Stimulated activated CD4-positive, alpha-beta T cell treated with anti-CD3 and anti-CD28 coated beads, Interleukin-4, amount 100 ng/mL, for 24 hours (primary cell): ENCODE measurements at places on chromosomes 4 and X.

GRCh38 chrX:153469811-153470410 is 465 bp downstream of the HAUS7 start:
- DNase-seq, result peak; percentile 38

DNA sequence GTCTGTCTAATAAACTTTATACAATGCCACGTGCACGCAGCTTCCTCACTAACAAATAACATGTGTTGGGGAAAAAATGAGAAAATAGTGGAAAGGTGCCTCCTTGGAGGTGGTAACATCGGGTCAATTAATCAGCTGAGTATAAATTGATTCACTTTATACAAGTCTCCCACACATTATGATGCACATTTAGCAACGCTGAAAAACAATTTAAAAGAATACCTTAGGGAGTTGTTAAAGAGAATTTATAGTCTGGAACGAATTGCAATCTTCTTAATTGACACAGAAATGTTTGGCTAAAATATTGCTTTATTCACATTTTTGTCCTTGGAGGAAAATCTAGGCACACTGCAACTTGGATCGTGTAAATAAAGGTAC is 84.2 kb downstream of the HPRT1 start:
- no peak for DNase-seq

DNA sequence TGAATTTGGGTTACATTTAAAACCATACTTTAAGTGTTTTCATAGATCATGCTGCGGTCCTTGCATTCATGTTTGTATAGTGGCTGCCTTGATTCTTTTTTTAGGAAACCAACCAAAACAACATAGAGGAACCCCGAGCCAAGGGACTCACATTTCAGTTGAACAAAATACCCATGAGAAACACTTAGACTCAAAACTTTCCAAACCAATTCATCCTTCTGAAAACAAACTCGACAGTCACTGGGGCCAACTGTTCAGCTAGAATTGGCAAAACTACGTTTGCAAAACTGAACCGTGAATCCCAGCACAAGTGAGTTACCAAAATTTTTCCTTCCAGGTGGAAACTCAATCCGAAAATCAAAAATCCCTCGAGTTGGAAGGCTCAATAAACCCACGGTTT is 1.4 kb downstream of the ADGRA3 start:
- no peak for DNase-seq

DNA sequence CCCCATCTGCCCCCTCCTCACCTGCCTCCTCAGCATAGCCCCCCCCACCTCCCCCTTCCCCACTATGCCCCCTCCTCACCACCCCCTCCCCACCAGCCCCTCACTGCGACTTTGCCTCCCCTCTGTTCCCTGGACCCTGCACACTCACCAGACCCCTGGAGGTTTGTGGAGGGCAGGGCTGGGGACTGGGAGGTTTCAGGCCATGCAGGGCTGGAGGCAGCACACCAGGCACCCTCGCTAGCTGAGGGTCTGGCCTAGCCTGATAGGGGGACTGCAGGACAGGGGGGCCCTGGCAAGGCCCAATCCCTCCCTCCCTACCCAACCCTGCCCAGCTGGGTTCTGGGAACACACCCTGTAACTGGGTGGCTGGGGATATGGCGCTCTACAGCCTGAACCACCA is 28.0 kb downstream of the TACC3 start:
- DNase-seq, result no peak

DNA sequence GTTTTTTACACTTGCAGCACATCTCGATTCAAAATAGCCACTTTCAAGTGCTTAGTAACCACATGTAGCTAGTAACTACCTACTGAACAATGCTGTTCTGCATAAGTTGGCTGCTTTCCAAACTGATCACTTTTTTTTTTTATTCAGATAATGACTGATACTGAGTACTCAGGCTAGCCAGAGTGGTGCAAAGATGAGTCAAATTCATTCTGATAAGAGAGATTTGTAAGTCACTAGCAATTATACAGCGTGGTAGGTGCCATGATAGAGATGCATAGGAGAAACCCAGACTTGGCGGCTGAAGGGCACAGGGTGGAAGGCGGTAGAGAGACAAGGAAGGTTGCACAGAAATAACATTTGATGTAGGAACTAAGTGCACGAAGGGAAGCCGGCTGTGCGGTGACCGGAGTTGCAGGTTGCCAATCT is 357 bp upstream of the IGBP1 start:
- DNase-seq, result no peak

DNA sequence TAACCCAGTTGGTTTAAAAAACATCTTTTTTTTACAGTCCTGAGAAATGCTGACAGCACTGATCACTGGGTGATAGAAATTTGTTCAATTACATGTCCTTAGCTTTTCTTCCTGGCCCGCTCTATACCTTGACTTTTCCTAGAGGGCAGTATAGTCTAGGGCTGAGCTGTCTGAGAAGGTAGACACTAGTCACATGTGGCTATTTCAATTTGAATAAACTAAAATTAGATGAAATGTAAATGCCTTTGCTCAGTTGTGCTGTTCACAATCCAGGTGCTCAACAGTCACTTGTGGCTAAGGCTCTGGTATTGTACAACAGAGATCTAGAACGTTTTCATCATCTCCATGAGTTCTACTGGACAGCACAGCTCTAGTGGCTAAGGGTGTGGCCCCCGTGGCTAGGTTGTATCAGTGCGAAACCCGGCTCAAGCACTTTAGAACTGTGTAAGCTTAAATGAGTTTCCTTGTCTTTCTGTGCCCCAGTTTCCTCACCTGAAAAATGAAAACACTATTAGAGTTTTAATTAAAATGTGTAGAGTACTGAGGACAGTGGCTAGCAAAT is 111.6 kb upstream of the WDR17 start:
- no peak for DNase-seq

- DNase-seq, result no peak
Measured at GRCh38 chr4:181507938-181508337, 735.3 kb upstream of the TENM3 start.

DNA sequence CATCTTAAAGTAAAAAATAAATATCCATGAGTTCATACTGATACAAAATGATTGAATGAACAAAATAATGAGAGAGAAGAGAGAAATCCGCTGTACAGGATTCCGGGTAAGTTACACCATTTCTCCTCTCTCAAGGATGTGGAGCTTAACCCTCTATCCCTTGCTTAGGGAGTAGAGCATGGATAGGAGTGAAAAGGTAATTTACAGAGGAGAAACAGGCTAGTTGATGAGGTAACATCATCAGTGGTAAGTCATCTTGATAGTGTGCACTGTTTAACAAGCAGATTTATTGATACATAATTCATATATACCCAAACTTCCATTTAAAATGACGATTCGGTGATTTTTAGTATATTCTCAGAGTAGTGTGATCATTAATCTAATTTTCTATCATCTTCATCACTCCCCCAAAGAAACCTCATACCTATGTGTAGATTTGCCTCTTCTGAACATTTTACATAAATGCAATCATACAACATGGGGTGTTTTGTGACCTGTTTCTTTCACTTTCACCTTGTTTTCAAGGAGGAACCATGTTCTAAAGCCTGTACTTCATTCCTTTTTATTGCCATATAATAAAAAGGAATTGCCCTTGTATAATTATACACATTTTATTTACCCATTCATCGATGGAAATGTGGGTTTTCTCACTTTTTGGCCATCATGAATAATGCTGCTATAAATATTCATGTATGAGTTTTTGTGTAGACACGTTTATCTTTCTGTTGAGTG is 34.8 kb downstream of the F11 start:
- DNase-seq, result no peak

GRCh38 chr4:80004319-80004718 is 68.7 kb downstream of the ANTXR2 start:
- DNase-seq, result no peak

- no peak for DNase-seq
Measured at GRCh38 chrX:45172890-45173289, 27.8 kb downstream of the DIPK2B start.

DNA sequence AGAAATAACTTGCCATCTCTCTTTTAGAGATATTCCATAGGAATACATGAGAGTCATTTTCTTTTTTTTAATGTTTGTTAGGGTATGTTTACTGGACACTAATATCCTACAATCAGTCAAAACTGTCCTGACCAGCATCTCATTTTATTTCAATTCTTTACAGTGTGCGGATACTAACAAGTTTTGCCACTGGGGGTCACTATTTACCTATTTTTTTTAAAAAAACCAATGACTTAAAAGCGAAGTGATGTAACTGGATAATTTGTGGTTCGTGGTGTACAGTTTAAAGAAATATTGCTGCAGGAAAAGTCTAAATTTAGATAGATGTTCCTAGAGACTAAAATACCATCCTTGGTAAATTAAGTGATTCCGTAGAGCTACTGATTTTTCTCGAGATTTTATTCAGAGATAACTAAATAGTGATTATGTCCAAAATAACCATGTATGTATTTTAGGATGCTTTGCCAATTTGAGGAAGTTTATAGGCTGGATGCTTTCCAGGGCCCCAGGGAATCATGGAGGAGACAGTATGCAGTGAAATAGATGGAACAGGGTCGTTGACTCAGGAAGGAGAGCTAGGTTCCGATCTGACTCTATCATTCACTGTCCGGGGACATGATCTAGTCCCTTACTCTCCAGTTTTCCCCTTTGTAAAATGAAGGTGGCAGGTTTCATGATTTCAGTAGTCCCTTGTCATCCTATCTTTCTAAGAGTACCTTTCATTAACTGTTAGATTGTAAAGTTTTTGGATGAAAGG is 34.0 kb upstream of the GNPDA2 start:
- no peak for DNase-seq

GRCh38 chrX:41863343-41864203 is 59.8 kb downstream of the CASK start:
- no peak for DNase-seq

GRCh38 chr4:172157946-172158345 is 344.7 kb downstream of the GALNTL6 start:
- DNase-seq, result no peak

DNA sequence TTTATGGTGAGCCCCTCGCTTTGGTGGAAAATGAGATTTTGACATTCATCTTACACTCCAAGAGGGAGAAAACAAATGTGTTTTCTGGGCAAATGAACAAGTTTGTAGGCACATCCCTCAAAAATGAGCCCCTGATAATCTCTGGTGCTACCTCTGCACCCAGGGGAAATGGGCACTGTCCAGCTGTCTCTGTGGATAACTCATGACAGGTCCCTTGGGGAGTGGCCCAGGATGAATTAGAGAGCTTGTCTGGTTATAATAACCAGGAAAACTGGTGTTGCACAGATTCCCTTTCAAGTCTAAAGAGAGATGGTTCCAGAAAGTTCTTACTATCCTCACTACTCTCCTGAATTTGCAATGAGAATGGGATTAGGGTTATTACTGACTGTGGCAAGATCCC is 7.5 kb downstream of the RASL11B start:
- DNase-seq, result no peak

- no peak for DNase-seq
Measured at GRCh38 chr4:145390571-145390970, 91.1 kb upstream of the SMAD1 start.

DNA sequence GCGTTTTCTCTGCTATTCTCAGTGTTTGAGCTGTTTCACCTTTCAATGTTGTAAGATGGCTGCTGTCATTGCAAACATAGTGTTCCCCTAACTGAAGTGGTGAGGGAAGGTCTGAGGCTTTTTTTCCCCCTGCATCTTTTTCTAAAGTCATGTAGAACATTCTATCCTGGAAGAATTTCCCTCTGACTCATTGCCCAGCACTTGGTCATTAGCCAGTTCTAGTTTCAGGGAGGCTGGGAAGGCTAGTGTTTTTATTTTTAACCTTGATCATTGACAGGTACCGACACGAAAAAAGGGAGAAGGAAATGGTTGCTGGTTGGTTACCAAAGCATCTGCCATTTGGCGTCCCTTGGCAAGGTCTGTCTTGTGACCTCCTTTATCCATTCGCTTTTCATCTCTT is 6.6 kb downstream of the LANCL3 start:
- no peak for DNase-seq

DNA sequence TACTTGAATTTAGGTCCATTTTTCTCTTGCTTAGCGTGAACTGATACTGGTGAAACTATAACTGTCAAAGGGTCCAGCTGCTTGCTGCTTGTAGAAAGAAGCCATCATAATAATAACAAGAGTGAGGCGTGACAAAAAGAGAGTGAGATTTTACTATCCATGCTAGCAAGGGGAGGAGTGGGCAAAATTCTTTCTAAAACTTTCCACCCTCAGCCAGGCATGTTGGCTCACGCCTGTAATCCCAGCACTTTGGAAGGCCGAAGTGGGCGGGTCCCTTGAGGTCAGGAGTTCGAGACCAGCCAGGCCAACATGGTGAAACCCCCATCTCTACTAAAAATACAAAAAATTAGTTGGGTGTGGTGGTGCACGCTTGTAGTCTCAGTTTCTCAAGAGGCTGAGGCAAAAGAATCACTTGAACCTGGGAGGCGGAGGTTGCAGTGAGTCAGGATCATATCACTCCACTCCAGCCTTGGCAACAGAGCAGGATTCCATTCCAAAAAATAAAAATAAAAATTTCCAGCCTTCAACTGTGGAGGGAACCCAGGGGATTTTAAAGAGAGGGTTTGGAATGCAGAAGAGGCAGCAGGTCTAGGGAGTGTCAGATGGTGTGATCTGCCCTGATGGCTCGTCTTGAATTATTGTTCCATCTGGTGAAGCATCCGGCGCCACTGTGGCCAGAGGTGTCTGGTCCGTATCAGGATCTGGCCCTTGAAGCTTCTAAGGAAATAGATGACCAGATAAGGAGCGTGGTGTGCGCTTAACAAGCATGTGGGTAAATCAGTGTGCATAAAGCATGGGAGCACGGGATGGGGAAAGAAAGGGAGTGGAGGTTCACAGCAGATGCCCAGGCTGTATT is 51.8 kb downstream of the LRP2BP start:
- DNase-seq, result no peak

- no peak for DNase-seq
Measured at GRCh38 chr4:140406292-140406691, 21.2 kb downstream of the CLGN start.

GRCh38 chr4:181951265-181951664 is 291.9 kb upstream of the TENM3 start:
- no peak for DNase-seq

DNA sequence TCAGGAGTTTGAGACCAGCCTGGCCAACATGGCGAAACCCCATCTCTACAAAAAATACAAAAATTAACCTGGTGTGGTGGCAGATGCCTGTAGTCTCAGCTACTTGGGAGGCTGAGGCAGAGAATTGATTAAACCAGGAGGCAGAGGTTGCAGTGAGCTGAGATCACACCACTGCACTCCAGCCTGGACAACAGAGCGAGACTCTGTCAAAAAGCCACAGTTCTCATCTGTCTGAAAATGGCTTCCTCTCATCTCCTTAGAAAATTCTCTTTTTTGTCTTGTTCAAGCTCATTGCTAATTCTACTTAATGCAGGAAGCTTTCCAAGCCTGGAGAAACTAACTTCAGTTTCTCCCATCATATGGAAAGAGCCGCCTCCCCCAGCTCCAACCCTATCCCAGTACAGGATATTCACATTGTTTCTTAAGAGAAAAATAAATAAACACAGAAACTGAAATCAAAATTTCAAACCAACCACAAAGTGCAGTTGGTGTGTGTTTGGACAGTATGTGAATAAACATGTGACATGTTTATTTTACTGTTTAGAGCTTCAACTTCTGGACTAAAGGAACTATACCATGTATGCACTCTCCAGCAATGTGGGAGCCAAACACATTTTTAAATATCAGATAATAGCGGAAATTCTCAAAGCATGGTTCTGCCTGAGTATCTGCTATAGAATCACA is 55.0 kb upstream of the GAB1 start:
- DNase-seq, result no peak
